Activated CD4-positive, alpha-beta memory T cell treated with anti-CD3 and anti-CD28 coated beads, Interleukin-2, amount 10 ng/mL, durations not matched to agents 7 days and 5 days (primary cell): ENCODE measurements at places on chromosomes 1 and 21.

GRCh38 chr1:111789666-111790316 is 34.1 kb downstream of the DDX20 start:
- no peaks in the 10 kb centered on the region for H3K36me3 ChIP-seq
- DNase-seq: no peak
- H3K27me3 ChIP-seq: peaks cover 31% of the 10 kb centered on the region
- no peak overlapping the region for H3K4me3 ChIP-seq

- H3K36me3 ChIP-seq: no peaks in the 10 kb centered on the region
- DNase-seq: no peak
- no peaks in the 10 kb centered on the region for H3K4me1 ChIP-seq
These were observed 1212.3 kb upstream of the NCAM2 start for GRCh38 chr21:19785941-19786340.

- no peak overlapping the region for H3K4me3 ChIP-seq
- no peak overlapping the region for H3K27ac ChIP-seq
- no peaks in the 10 kb centered on the region for H3K4me1 ChIP-seq
- no peaks in the 10 kb centered on the region for H3K36me3 ChIP-seq
- peaks cover 6% of the 10 kb centered on the region for H3K27me3 ChIP-seq
- no peak for DNase-seq
These were observed 142.6 kb upstream of the CXADR start for GRCh38 chr21:17370263-17370662.

- H3K27me3 ChIP-seq: no peaks in the 10 kb centered on the region
- peaks cover 7% of the 10 kb centered on the region for H3K36me3 ChIP-seq
- peak overlapping the region; percentile 94 for H3K27ac ChIP-seq
- peak overlapping the region; percentile 86 for H3K4me3 ChIP-seq
- DNase-seq: peak; percentile 67
- peaks cover 25% of the 10 kb centered on the region for H3K4me1 ChIP-seq
These were observed 10.5 kb upstream of the SPEN start for GRCh38 chr1:15836772-15837669.

- no peaks in the 10 kb centered on the region for H3K4me1 ChIP-seq
- no peaks in the 10 kb centered on the region for H3K27me3 ChIP-seq
- DNase-seq: no peak
- no peak overlapping the region for H3K27ac ChIP-seq
These were observed 210.1 kb upstream of the NRIP1 start for GRCh38 chr21:15274701-15275485.

DNA sequence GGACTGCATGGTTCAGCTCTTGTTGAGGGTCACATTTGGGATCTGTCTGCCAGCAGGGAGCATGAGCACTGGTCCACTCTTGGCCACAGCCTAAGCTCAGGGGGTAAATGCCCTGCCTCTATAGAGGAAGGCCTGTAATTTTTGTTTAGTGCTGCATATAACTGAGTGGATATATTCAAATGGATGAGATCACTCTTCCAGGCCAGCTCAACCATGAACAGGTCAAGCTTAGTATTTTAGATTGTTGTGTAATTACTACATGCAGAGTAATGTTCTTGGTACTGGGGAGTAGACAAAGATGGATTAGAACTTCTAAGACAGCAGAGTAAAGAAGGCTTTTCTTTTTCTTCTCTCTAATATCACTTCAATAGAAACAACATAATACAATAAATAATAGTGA is 376.9 kb downstream of the GPATCH2 start:
- no peaks in the 10 kb centered on the region for H3K36me3 ChIP-seq
- DNase-seq: no peak
- H3K27ac ChIP-seq: no peak overlapping the region
- H3K4me3 ChIP-seq: no peak overlapping the region
- H3K4me1 ChIP-seq: no peaks in the 10 kb centered on the region
- no peaks in the 10 kb centered on the region for H3K27me3 ChIP-seq

- no peaks in the 10 kb centered on the region for H3K36me3 ChIP-seq
- H3K4me1 ChIP-seq: peaks cover 17% of the 10 kb centered on the region
- peaks cover 17% of the 10 kb centered on the region for H3K27me3 ChIP-seq
- peak; percentile 69 for DNase-seq
- no peak overlapping the region for H3K27ac ChIP-seq
These were observed 44.1 kb upstream of the SLC25A33 start for GRCh38 chr1:9494936-9495758.

GRCh38 chr21:15804247-15805005 is 74.6 kb downstream of the USP25 start:
- DNase-seq: no peak
- H3K4me3 ChIP-seq: no peak overlapping the region
- H3K4me1 ChIP-seq: no peaks in the 10 kb centered on the region

DNA sequence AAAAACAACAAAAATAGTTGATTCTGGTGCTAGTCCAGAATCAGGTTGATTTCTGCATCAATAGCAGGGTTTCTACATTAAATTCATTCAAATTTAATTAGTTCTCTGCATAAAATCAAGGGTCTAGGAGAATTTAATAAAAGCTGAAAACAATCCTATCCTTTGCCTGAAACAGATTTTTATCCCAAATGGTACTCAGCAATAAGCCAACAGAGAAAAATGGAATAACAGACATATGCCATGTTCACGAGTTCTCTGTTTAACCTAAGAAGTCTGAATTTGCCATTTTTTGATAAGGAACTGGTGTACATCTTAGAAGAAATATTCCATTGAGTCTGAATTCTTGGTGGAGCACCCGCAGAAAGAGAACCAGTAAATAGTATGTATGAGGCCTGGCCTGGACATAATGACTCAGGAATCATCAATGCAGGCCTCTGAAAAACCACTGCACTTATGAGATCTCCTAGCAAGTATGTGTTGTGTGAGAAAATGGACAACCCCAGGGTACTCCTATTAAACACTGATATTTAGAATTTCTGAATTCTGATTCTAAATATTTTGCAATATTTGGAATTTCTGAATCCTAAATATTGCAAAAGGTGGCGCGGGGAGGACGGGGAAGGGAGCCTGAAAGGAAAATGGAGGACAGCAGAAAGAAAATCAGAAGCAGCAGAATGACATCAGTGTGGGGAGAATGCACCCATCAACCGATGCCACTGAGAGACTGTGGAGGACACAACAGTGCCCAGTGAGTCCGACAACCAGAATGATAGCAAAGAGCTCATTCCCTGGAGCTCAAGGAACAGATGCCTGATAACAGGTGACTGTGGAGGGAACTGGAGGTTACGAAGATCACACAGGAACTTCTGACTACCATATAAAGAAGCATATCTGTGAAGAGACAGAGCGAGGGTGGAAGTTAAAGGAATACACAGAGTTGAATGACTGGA is 97.6 kb downstream of the APP start:
- no peak for DNase-seq
- no peaks in the 10 kb centered on the region for H3K27me3 ChIP-seq
- no peaks in the 10 kb centered on the region for H3K36me3 ChIP-seq
- no peak overlapping the region for H3K4me3 ChIP-seq

DNA sequence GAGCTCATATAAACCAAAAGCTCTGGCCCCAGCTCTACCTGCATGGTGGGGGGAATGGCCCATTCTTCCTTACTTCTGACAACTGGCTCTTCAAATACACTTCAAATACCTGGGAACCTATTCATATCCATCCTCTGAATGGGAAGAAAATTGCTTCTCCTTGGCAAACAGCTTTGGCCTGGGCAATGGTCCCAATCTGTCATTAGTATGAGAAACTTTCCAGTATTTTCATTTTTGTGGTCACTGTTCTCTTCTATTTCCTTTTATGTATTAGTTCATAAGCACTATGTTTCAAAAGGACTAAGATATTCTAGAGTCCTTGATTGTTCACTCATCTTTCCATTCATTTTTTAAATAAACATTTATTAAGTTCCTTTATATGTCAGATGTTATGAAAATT is 5.2 kb upstream of the HSD3B2 start:
- H3K36me3 ChIP-seq: no peaks in the 10 kb centered on the region
- H3K4me1 ChIP-seq: no peaks in the 10 kb centered on the region
- DNase-seq: no peak

GRCh38 chr1:169392406-169392805 is 24.4 kb downstream of the BLZF1 start:
- H3K27me3 ChIP-seq: no peaks in the 10 kb centered on the region

- H3K4me1 ChIP-seq: no peaks in the 10 kb centered on the region
- H3K36me3 ChIP-seq: no peaks in the 10 kb centered on the region
- DNase-seq: no peak
These were observed 5.6 kb upstream of the KPRP start for GRCh38 chr1:152752225-152752624.

GRCh38 chr1:24111996-24112779 is at the start of gene MYOM3:
TSS of gene MYOM3 (minus strand) at chr1:24112135. CDS start at chr1:24108636, 3,499 bp downstream.
- H3K27ac ChIP-seq: no peak within 1 kb of the TSS
- peaks cover 29% of the 10 kb centered on the region for H3K27me3 ChIP-seq
- no peaks in the 10 kb centered on the region for H3K36me3 ChIP-seq
- DNase-seq: peak; percentile 79
- H3K4me1 ChIP-seq: peaks cover 18% of the 10 kb centered on the region

- H3K4me3 ChIP-seq: no peak overlapping the region
- peak; percentile 56 for DNase-seq
- H3K4me1 ChIP-seq: peaks cover 91% of the 10 kb centered on the region
- peak overlapping the region; percentile 99 for H3K27ac ChIP-seq
- peaks cover 13% of the 10 kb centered on the region for H3K36me3 ChIP-seq
These were observed 7.0 kb upstream of the TNFRSF1B start for GRCh38 chr1:12159816-12160215.

- peaks cover 6% of the 10 kb centered on the region for H3K36me3 ChIP-seq
- no peak for DNase-seq
- no peaks in the 10 kb centered on the region for H3K4me1 ChIP-seq
- H3K27me3 ChIP-seq: no peaks in the 10 kb centered on the region
- no peak overlapping the region for H3K27ac ChIP-seq
These were observed 1.5 kb downstream of the CORT start for GRCh38 chr1:10451287-10451686.

GRCh38 chr1:244413736-244414135 is 38.0 kb downstream of the ADSS2 start:
- no peaks in the 10 kb centered on the region for H3K27me3 ChIP-seq
- H3K4me3 ChIP-seq: no peak overlapping the region
- H3K36me3 ChIP-seq: peaks cover 89% of the 10 kb centered on the region

DNA sequence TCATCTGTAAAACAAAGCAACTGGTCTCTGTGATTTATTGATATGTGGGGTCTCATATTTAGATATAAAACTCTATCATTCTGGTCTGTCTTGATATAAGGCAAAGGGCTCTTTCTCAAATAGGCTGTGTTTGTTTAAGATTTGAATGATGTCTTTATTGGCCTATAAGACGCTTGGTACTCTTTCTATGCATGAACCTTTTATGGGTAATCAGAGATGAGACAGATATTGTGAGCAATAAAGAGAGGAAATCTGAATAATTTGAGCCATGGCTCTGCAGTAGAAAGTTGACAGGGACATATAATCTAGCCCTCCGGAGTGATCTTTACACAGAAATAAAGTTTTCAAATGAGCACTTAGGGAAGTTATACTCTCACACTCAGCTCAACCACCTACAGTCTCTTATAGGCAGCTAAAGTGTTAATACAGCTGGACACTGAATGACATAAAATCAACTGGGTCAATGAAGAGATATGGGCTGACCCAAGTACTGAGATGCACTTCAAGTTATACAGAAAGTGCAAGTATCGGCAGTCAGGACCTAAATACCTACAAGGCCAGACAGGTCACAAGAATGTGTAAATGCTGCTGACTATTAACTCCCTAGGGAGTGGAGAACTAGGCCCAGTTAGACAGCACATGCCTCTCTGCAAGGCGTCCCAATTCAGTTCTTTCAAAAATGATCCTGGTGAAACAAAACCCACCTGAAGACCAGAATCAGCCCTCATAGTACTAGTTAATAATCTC is 111.0 kb downstream of the PTPN14 start:
- DNase-seq: no peak
- H3K27ac ChIP-seq: peak overlapping the region; percentile 83
- H3K36me3 ChIP-seq: no peaks in the 10 kb centered on the region
- H3K27me3 ChIP-seq: peaks cover 4% of the 10 kb centered on the region

DNA sequence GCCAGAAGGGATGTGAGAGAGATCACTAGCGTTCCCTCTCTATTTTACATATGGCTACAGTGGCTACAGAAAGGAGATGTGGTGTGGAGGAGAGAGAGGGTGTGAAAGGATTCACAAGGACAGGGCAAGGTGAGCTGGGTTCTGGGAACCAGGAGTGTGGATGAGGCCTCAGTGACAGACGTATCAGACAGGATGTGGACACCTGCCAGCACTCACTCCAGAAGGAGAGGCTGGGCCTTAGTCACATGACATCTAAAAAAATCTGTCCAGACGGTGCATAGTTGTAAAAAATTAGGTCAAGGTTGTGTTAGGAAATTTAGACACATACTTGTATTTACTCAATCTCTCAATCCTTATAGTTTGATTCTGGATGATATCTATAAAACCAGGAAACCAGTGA is 10.6 kb downstream of the TRIM67 start:
- H3K27me3 ChIP-seq: peaks cover 39% of the 10 kb centered on the region
- H3K27ac ChIP-seq: no peak overlapping the region
- DNase-seq: no peak
- peaks cover 2% of the 10 kb centered on the region for H3K4me1 ChIP-seq
- no peaks in the 10 kb centered on the region for H3K36me3 ChIP-seq

DNA sequence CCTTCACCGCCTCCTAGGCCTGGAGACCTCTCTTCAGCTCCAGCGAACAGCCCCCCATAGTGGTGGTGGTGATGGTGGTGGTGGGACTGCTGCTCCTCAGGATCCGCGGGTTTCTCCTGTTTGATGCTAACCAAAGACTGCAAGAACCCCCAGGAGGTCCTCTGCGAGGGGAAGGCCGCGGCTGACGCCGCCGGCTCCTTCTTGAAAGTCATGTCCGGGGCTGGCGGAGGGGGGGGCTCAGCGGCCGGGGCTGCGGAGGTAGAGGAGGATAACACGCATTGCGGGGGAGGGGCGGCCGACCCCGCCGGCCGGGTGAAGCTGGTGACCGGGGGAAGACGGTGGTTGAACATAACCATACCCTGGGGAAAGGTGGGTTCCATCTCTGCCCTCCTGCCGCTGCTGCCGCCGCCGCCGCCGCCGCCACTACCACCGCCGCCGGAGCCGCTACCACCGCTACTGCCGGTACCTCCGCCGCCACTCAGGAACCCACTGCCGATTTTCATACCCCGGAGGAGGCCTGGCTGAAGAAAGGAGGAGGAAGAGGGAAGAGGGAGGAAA is 554 bp downstream of the ZNF281 start:
- peaks cover 7% of the 10 kb centered on the region for H3K27me3 ChIP-seq
- H3K4me1 ChIP-seq: peaks cover 48% of the 10 kb centered on the region
- H3K4me3 ChIP-seq: peak overlapping the region; percentile 98
- H3K27ac ChIP-seq: peak overlapping the region; percentile 82
- H3K36me3 ChIP-seq: peaks cover 42% of the 10 kb centered on the region
